ENCODE measurements at places on chromosomes 1 and 21. TPM values are rescaled to one million over a fixed set of nuclear protein-coding genes. Genes with fewer than 3 reads are reported as not detected.

The MSH4 gene
- total RNA-seq: not detected

The DRAXIN gene
- total RNA-seq: not detected

The ALG6 gene
- total RNA-seq: 101 TPM

The DISC1 gene
- 6.4 TPM for total RNA-seq

The RPTN gene
- total RNA-seq: not detected

The PIK3C2B gene
- total RNA-seq: 4.5 TPM

The ASCL5 gene
- total RNA-seq: not detected

The IL24 gene
- not detected for total RNA-seq

The SSU72 gene
- 70.9 TPM for total RNA-seq
